Aorta (tissue), 5 donors: ENCODE measurements at places on chromosomes 1 and 21. TPM values are rescaled to one million over a fixed set of nuclear protein-coding genes. Genes with fewer than 3 reads are reported as not detected.

NGF gene
- 17.2 TPM for total RNA-seq

GLRX2 gene
- total RNA-seq, result 14.4 TPM

IL24 gene
- not detected for total RNA-seq

ADCY10 gene
- total RNA-seq, result 0.16 TPM

C1orf21 gene
- total RNA-seq, result 65.7 TPM

FCRL2 gene
- 0.15 TPM for total RNA-seq

CFAP107 gene
- total RNA-seq, result not detected

PODN gene
- total RNA-seq, result 54.8 TPM

KPRP gene
- not detected for total RNA-seq

CACHD1 gene
- 26.5 TPM for total RNA-seq

RHOU gene
- 30.3 TPM for total RNA-seq

MACO1 gene
- total RNA-seq, result 14.8 TPM

RNF220 gene
- 49.0 TPM for total RNA-seq

GRCh38 chr21:15283138-15283537 lies 218.3 kb upstream of the NRIP1 start:
- no peak overlapping the region for H3K27ac ChIP-seq
- no peaks in the 10 kb centered on the region for H3K4me1 ChIP-seq
- H3K4me3 ChIP-seq, result no peak overlapping the region
- DNase-seq, result no peak
- H3K36me3 ChIP-seq, result no peaks in the 10 kb centered on the region
- no peaks in the 10 kb centered on the region for H3K27me3 ChIP-seq

- no peaks in the 10 kb centered on the region for H3K4me1 ChIP-seq
- no peaks in the 10 kb centered on the region for H3K27me3 ChIP-seq
- H3K36me3 ChIP-seq, result no peaks in the 10 kb centered on the region
These were observed 35.9 kb upstream of the HMGN1 start for GRCh38 chr21:39384674-39385298.

DNA sequence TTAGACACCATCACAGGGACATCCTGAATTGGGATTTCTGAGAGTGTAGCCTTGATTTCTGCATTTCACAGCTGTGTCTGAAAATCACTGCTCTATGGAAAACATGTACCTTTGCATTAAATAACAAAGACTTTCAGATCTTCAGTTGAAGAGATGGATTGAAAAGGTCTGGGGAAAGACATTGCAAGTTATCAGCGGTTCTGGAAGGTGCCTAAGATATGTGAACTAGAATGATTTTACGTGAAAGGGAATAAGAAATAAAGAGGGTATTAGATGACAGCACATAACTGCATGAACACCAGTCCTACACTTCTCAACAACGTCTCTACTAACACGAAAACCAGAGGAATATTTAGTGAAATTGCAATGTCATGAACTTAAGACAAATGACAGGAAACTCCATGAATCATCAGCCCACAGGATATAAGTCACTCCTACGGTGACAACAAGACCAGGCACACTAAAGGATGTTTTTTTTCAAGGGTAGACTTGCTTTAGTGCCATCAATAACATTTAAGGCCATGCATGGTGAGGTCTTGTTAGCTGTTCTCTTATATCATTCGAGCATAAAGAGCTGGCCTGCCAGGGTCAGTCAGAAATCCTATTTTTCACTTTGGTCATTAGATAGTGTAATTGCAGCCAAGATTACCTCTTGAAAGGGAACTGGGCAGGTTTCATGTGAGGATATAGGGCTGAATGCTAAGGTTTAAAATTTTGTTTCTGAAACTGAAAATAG lies 283.1 kb downstream of the GRIK1 start:
- H3K27ac ChIP-seq, result no peak overlapping the region
- H3K36me3 ChIP-seq, result no peaks in the 10 kb centered on the region
- H3K4me1 ChIP-seq, result peaks cover 2% of the 10 kb centered on the region
- DNase-seq, result no peak
- H3K4me3 ChIP-seq, result no peak overlapping the region

DNA sequence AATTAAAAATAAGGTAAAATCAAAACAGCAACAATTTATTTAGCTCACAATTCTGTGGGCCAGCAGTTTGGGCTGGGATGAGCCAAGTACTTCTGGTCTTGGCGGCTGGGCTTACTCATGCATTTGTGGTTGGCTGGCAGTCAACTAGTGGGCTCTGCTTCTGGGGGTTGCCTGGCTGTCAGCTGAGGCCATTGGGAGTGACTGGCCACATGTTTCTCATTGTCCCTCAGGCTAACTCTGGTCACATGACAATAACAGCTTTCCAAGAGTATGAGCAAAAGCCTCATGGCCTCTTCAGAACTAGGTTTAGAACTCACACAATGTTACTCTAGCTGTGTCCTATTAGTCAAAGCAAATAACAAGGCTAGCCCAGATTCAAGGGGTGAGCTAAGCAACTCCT lies 15.6 kb upstream of the CHIA start:
- DNase-seq, result no peak
- no peak overlapping the region for H3K27ac ChIP-seq
- H3K4me3 ChIP-seq, result no peak overlapping the region
- H3K4me1 ChIP-seq, result no peaks in the 10 kb centered on the region
- H3K27me3 ChIP-seq, result peaks cover 2% of the 10 kb centered on the region
- no peaks in the 10 kb centered on the region for H3K36me3 ChIP-seq

GRCh38 chr1:229325853-229326487 lies 16.9 kb downstream of the CCSAP start:
- no peak for DNase-seq
- H3K27ac ChIP-seq, result no peak overlapping the region
- no peak overlapping the region for H3K4me3 ChIP-seq
- no peaks in the 10 kb centered on the region for H3K27me3 ChIP-seq
- no peaks in the 10 kb centered on the region for H3K4me1 ChIP-seq

- no peaks in the 10 kb centered on the region for H3K4me1 ChIP-seq
- DNase-seq, result no peak
- H3K4me3 ChIP-seq, result no peak overlapping the region
- no peak overlapping the region for H3K27ac ChIP-seq
- H3K27me3 ChIP-seq, result no peaks in the 10 kb centered on the region
- H3K36me3 ChIP-seq, result no peaks in the 10 kb centered on the region
These were observed 6.2 kb downstream of the LRRC3 start for GRCh38 chr21:44461464-44462001.

GRCh38 chr1:232110281-232111090 lies 483.9 kb downstream of the DISC1 start:
- no peaks in the 10 kb centered on the region for H3K27me3 ChIP-seq
- DNase-seq, result no peak
- H3K27ac ChIP-seq, result no peak overlapping the region
- H3K4me3 ChIP-seq, result no peak overlapping the region
- H3K4me1 ChIP-seq, result no peaks in the 10 kb centered on the region
- H3K36me3 ChIP-seq, result no peaks in the 10 kb centered on the region

- H3K36me3 ChIP-seq, result no peaks in the 10 kb centered on the region
- H3K4me1 ChIP-seq, result no peaks in the 10 kb centered on the region
- no peak overlapping the region for H3K4me3 ChIP-seq
- H3K27me3 ChIP-seq, result no peaks in the 10 kb centered on the region
These were observed 6.0 kb upstream of the DUSP10 start for GRCh38 chr1:221747839-221748238.

- H3K27me3 ChIP-seq, result no peaks in the 10 kb centered on the region
- H3K4me1 ChIP-seq, result peaks cover 21% of the 10 kb centered on the region
- H3K36me3 ChIP-seq, result no peaks in the 10 kb centered on the region
- peak; percentile 84 for DNase-seq
These were observed 5.3 kb downstream of the ARF1 start for GRCh38 chr1:228087771-228088251.

- no peaks in the 10 kb centered on the region for H3K36me3 ChIP-seq
- no peaks in the 10 kb centered on the region for H3K27me3 ChIP-seq
- no peak overlapping the region for H3K27ac ChIP-seq
- no peaks in the 10 kb centered on the region for H3K4me1 ChIP-seq
- DNase-seq, result no peak
These were observed 42.4 kb downstream of the CRYAA start for GRCh38 chr21:43211072-43211759.

- H3K27me3 ChIP-seq, result no peaks in the 10 kb centered on the region
- no peaks in the 10 kb centered on the region for H3K36me3 ChIP-seq
- no peak for DNase-seq
- no peak overlapping the region for H3K4me3 ChIP-seq
- H3K27ac ChIP-seq, result no peak overlapping the region
- H3K4me1 ChIP-seq, result no peaks in the 10 kb centered on the region
These were observed 29.6 kb upstream of the WASF2 start for GRCh38 chr1:27519331-27520258.

DNA sequence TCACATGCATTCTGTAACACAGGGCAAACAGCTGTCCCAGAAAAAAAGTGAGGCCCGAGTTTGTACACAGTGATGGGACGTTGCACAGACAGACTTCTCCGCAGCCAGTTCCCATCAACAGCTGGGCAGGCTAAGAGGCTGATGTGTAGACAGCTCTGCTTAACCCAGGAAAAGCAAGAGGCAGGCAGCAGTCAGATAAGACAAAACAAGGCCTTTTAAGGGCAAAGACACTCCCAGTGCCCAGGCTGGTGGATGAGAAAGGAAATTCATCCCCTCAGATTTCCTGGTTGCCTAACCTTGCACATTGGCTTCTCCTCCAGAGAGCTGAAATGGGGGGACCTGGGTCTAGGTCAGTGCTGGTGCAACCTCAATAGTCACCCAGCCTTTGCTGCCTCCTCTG lies 17.2 kb upstream of the PHLDA3 start:
- peaks cover 27% of the 10 kb centered on the region for H3K36me3 ChIP-seq
- peak overlapping the region; percentile 20 for H3K27ac ChIP-seq
- no peaks in the 10 kb centered on the region for H3K27me3 ChIP-seq
- DNase-seq, result no peak

- DNase-seq, result no peak
- H3K27ac ChIP-seq, result no peak overlapping the region
- peaks cover 12% of the 10 kb centered on the region for H3K4me1 ChIP-seq
- no peaks in the 10 kb centered on the region for H3K27me3 ChIP-seq
- no peaks in the 10 kb centered on the region for H3K36me3 ChIP-seq
These were observed 66.1 kb downstream of the PLXNA2 start for GRCh38 chr1:208178091-208178529.

- DNase-seq, result no peak
- H3K36me3 ChIP-seq, result no peaks in the 10 kb centered on the region
- no peaks in the 10 kb centered on the region for H3K27me3 ChIP-seq
- H3K4me1 ChIP-seq, result no peaks in the 10 kb centered on the region
- no peak overlapping the region for H3K27ac ChIP-seq
- H3K4me3 ChIP-seq, result no peak overlapping the region
These were observed 134.2 kb downstream of the GDAP2 start for GRCh38 chr1:117795190-117795589.

DNA sequence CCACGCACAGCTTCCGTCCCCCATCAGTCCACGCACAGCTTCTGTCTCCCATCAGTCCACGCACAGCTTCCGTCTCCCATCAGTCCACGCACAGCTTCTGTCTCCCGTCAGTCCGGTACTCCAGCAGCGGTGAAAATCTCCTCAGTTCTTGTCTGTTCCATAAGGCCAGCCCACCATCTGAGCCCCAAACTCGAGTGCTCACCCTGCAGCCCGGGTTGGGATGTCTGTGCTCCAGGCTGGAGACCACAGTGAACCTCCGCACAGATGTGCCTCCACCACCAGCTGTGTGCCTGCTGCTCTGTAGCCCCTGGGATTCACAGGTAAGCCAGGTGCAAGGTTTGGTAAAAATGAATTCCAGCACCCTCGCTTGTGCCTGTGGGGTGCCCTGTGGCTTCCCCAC lies 258.6 kb downstream of the NPHP4 start:
- peak; percentile 41 for DNase-seq
- no peak overlapping the region for H3K27ac ChIP-seq
- no peak overlapping the region for H3K4me3 ChIP-seq
- no peaks in the 10 kb centered on the region for H3K27me3 ChIP-seq
- H3K36me3 ChIP-seq, result no peaks in the 10 kb centered on the region
- no peaks in the 10 kb centered on the region for H3K4me1 ChIP-seq

- peaks cover 1% of the 10 kb centered on the region for H3K4me1 ChIP-seq
- H3K4me3 ChIP-seq, result no peak overlapping the region
These were observed 14.0 kb downstream of the SNAP47 start for GRCh38 chr1:227749225-227749624.

- no peak overlapping the region for H3K27ac ChIP-seq
- no peak for DNase-seq
- no peaks in the 10 kb centered on the region for H3K36me3 ChIP-seq
- H3K27me3 ChIP-seq, result no peaks in the 10 kb centered on the region
- no peak overlapping the region for H3K4me3 ChIP-seq
- no peaks in the 10 kb centered on the region for H3K4me1 ChIP-seq
These were observed 12.6 kb downstream of the C1orf115 start for GRCh38 chr1:220702733-220703270.

DNA sequence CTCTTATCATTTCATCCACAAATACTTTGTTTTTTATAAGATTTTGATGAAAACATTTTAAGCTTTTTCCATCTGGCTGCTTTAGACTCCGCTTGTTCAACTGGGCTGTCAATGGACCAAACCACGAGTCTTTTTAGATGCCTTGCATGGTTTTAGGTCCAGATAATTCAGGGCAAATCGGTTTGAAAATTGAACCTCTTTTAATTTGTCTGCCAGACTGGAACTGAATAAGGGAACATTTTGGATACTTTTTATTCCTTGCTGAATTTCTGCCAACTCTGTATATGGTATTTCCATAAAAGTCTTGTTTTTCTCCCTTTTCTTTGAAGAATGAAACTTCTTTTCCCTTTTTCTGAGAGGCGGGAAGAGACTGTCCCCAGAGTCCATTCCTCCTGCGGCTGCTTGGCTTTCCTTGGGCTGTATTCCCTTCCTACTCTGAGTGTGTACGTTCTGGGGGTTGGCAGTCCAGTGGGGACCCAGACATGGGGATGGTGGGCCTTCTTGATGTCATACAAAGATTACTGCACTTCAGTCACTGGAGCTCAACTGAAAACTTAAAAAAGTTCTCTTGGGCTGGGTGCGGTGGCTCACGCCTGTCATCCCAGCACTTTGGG lies 46.5 kb upstream of the CNN3 start:
- H3K4me3 ChIP-seq, result no peak overlapping the region
- H3K36me3 ChIP-seq, result no peaks in the 10 kb centered on the region
- peaks cover 7% of the 10 kb centered on the region for H3K4me1 ChIP-seq
- no peak for DNase-seq

GRCh38 chr1:185425163-185425562 lies 108.1 kb upstream of the IVNS1ABP start:
- no peaks in the 10 kb centered on the region for H3K27me3 ChIP-seq
- H3K36me3 ChIP-seq, result no peaks in the 10 kb centered on the region
- peaks cover 4% of the 10 kb centered on the region for H3K4me1 ChIP-seq
- no peak overlapping the region for H3K4me3 ChIP-seq
- DNase-seq, result no peak
- no peak overlapping the region for H3K27ac ChIP-seq

DNA sequence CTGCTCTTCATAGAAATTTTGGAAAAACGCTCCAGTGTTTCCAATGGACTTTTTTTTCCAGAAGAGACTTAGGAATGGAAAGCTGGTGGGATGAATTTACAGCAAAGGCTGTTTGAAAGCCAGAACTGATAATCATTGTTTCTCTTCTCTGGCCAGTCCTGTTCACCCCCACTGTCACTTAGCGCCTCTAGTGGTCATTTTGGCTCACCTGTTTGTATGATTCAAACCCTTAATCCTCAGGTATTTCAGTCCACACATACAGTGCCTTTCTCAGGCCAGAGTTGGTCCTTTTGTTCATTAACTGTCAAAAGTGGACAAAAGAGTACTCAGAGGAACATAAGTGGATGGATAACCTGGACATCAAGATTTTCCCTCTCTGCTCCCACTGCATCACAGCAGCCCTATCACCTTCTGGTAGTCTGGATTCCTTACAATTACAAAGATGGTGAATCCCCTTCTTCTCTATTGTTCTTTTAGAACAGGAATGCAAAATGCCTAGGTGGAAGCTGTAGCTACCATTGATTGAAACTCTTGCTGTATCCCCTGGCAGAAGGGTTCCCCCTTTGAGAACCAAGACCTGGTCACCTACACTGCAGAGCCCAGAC lies 177.6 kb upstream of the OLFM3 start:
- no peak overlapping the region for H3K4me3 ChIP-seq
- H3K27me3 ChIP-seq, result no peaks in the 10 kb centered on the region
- DNase-seq, result no peak
- H3K27ac ChIP-seq, result no peak overlapping the region
- no peaks in the 10 kb centered on the region for H3K36me3 ChIP-seq
